SK-N-DZ (cell line): ENCODE measurements at places on chromosomes 5 and 9.

GRCh38 chr9:136849960-136850865 lies 1.0 kb downstream of the PHPT1 start:
- DNase-seq: no peak

GRCh38 chr5:42666869-42667268 lies 89.7 kb upstream of the CCDC152 start:
- DNase-seq: no peak

DNA sequence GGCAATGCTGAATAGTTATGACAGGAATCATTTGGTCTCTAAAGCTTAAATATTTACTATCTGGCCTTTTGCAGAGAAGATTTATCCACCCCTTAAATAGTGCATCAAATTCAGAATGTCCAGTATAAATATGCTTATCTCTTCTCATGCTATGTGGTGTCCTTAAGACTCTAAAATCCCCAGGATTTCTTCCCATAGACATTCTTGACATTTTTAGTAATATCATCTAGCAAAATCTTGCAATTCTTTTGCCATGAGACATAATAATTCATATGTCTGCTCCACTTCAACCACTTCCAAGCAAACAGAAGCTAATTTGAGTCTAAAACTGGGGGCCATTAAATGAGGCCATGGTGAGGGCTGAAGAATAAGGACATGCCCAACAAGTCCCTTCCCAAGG lies 1923.4 kb upstream of the CDH9 start:
- DNase-seq: no peak

GRCh38 chr9:107170801-107171200 lies 112.3 kb upstream of the RAD23B start:
- no peak for DNase-seq

GRCh38 chr9:36584620-36585460 lies 12.1 kb downstream of the MELK start:
- DNase-seq: no peak

GRCh38 chr9:18665947-18666346 lies 192.0 kb downstream of the ADAMTSL1 start:
- DNase-seq: no peak

DNA sequence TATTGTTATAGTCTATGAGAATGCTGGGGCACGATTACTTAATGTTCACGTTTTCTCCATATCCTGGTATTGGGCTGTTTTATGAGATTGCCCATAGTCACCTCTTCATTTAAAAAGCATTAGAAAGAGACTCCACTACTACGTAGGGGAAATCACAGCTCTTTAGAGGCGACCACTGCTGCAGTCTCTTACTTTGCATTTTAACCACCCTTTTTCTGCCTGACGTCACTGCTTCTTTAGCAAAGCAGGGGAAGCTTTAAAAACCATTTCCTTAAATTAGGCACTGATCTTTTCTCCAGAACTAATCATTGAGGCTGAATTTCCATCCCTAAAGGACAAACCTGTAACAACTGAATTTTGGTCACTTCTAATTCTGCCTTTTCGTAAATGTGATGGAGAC lies 38.9 kb downstream of the ZNF608 start:
- no peak for DNase-seq

GRCh38 chr9:4939118-4939561 lies 45.9 kb upstream of the JAK2 start:
- DNase-seq: no peak

- DNase-seq: no peak
Observed at GRCh38 chr5:53575831-53576230, 15.4 kb downstream of the NDUFS4 start.

- DNase-seq: peak; percentile 32
Observed at GRCh38 chr5:123035360-123035917, 1.1 kb downstream of the PPIC start.

GRCh38 chr5:83440826-83441225 lies 30.7 kb upstream of the VCAN start:
- DNase-seq: no peak

DNA sequence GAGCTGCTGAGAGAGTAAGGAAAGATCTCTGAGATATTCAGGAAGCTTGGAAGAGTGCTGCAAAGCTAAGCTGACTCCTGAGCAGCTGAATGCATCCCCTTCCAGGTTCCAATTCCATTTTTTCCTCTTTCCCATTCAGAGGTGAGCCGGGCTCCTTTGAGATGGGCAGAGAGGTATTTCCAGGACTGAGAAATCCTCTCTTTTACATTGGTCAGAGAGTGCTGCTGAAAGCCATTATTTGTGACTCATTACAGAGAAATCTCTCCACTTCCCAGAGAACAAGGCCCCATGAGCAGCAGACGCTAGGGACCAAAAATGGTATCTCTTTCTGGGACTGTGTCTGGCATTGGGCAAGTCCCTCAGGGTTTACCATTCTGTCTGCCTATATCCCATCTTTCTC lies 3.7 kb downstream of the MCTP1 start:
- no peak for DNase-seq

DNA sequence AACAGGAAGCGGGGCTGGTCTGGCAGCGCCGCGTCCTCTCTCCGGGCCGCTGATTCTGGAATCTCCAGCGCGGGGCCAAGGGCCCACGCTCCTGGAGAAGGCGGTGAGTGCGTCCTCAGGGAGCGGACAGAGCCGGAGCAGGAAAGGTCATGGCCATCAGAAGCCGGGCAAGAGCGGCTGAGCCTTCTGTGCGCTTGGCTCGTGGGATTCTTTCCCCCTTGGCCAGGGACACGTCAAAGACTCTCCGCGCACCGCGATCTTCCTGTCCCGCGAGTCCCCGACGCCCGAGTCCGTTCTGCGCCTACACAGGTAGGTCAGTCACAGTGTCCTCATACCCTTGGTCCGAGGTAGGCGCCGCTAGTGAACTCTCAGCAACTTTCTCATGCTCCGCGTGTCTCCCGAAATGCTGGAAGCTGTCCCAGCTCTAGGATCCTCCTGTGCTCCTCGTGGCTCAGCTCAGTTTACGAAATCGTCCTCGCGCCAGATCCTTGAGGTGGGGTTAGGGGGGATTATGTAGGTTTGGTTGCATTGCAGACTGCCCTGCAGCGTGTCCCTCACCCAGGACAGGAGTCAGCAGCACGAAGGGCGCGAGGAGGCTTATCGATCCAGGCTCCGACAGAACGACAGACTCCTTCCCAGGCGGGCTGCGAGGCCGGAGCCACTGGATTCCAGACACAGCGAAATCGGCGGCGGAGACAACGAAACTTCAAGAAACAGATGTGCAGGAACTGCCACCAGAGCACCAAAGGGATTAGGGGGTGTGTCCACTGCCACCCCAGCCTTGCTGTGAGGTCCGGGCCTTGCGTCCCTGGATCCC lies 8.7 kb downstream of the LHX6 start:
- no peak for DNase-seq

- no peak for DNase-seq
Observed at GRCh38 chr5:176899296-176899891, at the start of gene HK3. Gene HK3 (minus strand): TSS chr5:176899346. CDS start chr5:176896159, 3,187 bp downstream.

GRCh38 chr5:65186646-65187227 lies 295.0 kb downstream of the ADAMTS6 start:
- no peak for DNase-seq

DNA sequence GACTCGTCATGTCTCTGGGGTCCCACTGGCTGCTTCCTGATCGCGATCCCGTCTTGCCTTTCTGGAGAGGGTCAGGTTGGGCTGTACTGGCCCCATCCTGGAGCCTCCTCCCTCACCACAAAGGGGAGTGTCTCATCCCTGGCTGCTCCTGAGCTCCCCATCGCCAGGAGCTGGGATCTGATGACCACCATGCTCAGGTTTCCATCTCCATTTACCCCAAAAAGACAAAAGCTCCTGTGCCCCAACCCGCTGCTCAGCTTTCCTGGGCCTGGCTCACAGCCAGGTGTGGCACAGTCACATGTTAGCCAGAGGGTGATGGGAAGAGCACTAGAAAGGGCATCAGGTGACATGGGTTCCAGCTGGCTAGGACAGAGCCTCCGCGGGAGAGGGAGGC lies 47.3 kb upstream of the CDKN2AIPNL start:
- no peak for DNase-seq

DNA sequence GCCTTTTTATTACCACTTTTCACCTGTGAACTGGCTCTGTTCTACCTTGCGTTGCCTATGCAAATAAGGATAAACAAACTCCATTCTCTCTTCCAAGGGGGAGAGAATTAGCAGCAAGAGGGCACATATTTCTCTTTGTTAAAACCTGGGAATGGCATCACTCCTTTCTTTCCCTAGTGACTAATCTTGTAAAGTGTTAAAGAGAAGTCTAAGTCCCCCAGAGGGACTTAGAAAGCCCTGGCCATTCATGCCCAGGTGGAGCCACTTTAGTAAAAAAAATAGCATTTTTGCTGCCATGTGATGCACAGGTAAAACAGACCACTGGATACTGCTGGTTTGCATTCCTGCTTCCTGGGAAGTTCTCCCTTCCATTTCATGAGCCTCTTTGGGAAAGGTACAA lies 148.4 kb downstream of the MAN2A1 start:
- DNase-seq: no peak

- DNase-seq: no peak
Observed at GRCh38 chr9:79591458-79591857, 19.7 kb downstream of the TLE4 start.
